ENCODE measurements at places on chromosomes 3 and 15. TPM values are rescaled to one million over a fixed set of nuclear protein-coding genes. Genes with fewer than 3 reads are reported as not detected.
A peak's percentile ranks its signal among the peaks of the same experiment; 100 is the strongest.

GRCh38 chr3:45683417-45684326, 5.5 kb upstream of the SACM1L start:
- no peak for DNase-seq

- no peak for DNase-seq
Observed at GRCh38 chr3:40557575-40558161, 32.9 kb downstream of the ZNF621 start.

DNA sequence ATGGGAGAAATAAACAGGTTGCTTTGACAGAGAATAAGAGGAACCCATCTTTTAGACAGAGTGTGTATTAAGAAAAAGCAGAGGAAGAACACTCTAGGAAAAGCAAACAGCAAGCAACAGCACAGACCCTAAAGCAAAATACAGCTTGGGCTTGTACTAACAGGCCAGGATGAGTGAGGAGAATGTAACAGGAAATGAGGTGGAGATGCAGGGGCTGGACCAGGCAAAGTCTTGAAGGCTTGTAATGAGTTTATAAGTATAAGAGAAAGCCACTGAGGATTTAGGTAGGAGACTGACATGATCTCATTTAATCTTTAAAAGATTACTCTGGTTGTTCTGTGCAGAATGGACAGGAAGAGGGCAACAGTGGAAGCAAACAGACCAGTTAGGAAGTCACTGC, 4.9 kb downstream of the UBR1 start:
- DNase-seq = no peak

- no peak for DNase-seq
Observed at GRCh38 chr3:56896357-56896756, 94.6 kb upstream of the ARHGEF3 start.

GRCh38 chr3:37741644-37742043, 120.0 kb upstream of the CTDSPL start:
- peak; percentile 43 for DNase-seq

DNA sequence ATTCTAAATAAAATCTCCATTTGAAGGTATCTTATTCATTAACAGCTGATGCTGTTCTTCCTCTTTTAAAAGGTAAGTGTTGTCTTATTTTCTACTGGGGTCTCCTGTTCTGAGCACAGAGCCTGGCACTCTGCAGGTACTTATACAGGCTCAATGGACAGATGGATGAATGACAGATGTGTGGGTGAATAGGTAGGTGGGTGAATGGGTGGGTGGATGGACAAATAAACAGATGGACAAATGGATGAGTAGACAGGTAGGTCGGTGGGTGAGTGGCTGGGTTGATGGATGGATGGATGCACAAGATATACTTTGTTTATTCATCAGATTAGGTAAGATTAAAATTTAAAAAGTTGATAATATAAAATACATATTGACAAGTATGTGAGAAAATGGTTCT, 53.5 kb downstream of the SLC41A3 start:
- DNase-seq = no peak

DNA sequence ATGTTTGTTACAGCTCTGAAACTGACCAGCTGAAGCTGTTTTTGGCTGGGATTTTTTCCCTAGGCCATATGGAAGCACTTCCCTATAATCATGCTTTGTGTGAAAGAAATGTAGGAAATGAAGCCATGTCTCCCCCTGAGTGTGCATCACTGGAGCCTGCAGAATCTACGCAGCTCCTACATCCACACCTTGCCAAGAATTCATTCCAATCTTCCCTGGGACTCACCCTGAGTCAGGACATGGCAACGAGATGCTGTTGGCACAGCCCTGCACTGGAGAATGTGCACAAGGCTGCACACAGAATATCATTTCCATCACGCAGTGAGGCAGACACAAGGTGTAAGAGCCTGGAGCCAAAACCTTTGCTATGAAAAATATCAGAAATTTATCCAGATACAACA, 189.5 kb downstream of the ADAMTSL3 start:
- no peak for DNase-seq

- peak; percentile 61 for DNase-seq
Observed at GRCh38 chr15:62209322-62209721, 44.2 kb upstream of the C2CD4B start.

MDFIC2 gene
- not detected for total RNA-seq
